Posterior cingulate gyrus (tissue), 11 donors: ENCODE measurements at places on chromosomes 3 and 15.

GRCh38 chr3:83498361-83499016, 1460.3 kb upstream of the CADM2 start:
- DNase-seq: no peak

GRCh38 chr3:152054315-152054714, 180.9 kb downstream of the SUCNR1 start:
- no peak for DNase-seq

DNA sequence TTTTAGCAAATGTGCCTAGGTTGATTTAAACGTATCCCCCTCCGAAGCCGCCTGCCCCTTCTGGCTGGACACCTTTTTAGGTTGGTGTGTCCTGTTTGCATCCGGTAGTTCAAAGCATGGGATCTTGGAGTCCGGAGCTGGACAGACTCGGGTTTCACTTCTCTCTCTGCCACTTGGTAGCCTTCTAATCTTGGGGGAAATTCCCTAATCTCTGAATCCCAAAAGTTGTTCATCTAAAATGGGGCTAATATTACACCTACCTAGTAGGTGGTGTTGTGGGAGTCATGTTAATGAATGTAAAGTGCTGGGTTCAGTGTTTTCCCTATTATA, 760 bp downstream of the FANCI start:
- no peak for DNase-seq

GRCh38 chr15:29842290-29842689, 20.0 kb upstream of the TJP1 start:
- DNase-seq: no peak

- no peak for DNase-seq
Observed at GRCh38 chr3:52983336-52983807, 62.5 kb downstream of the SFMBT1 start.

DNA sequence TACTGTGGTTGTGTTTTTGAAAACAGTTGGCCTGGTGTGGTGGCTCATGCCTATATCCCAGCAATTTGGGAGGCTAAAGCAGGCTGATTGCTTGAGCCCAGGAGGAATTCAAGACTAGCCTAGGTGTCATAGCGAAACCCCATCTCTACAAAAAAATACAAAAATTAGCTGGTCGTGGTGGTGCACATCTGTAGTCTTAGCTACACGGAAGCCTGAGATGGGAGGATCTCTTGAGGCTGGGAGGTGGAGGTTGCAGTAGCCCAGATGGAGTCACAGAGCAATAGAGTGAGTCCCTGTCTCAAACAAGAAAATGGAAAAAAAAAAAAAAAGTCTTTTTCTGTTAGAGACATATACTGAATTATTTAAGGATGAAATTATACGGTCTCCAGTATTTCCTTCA, 14.7 kb upstream of the LRRFIP2 start:
- no peak for DNase-seq

DNA sequence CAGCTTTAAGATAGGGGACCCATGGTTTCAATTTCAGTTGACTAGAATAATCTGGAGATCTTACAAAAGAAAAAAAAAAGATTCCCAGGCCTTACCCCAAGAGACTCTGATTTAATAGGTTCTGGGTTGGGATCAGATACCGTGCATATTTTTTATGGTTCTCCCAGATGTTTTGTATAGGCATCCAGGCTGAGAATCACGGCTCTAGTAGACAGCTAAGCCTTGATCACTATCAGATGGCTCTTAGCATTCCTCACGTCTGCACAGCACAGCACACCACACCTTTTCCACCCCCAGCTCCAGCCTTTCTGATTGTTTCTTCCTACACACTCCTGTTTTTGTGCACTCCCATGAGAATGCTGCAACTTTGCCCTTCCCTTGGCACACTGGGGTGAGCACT, 40.8 kb downstream of the TMEM45A start:
- no peak for DNase-seq
